Progenitor cell of endocrine pancreas (in vitro differentiated cells): ENCODE measurements at places on chromosomes 4 and X.

GRCh38 chr4:36213977-36214376 lies 30.3 kb downstream of the ARAP2 start:
- no peaks in the 10 kb centered on the region for H3K36me3 ChIP-seq
- no peak for DNase-seq
- no peaks in the 10 kb centered on the region for H3K27me3 ChIP-seq
- no peak overlapping the region for H3K27ac ChIP-seq
- no peak overlapping the region for H3K4me3 ChIP-seq

GRCh38 chrX:124548571-124548970 lies 202.2 kb downstream of the SH2D1A start:
- peaks cover 15% of the 10 kb centered on the region for H3K4me1 ChIP-seq
- no peaks in the 10 kb centered on the region for H3K36me3 ChIP-seq
- H3K27ac ChIP-seq = no peak overlapping the region
- no peak overlapping the region for H3K4me3 ChIP-seq
- H3K27me3 ChIP-seq = peaks cover 3% of the 10 kb centered on the region

DNA sequence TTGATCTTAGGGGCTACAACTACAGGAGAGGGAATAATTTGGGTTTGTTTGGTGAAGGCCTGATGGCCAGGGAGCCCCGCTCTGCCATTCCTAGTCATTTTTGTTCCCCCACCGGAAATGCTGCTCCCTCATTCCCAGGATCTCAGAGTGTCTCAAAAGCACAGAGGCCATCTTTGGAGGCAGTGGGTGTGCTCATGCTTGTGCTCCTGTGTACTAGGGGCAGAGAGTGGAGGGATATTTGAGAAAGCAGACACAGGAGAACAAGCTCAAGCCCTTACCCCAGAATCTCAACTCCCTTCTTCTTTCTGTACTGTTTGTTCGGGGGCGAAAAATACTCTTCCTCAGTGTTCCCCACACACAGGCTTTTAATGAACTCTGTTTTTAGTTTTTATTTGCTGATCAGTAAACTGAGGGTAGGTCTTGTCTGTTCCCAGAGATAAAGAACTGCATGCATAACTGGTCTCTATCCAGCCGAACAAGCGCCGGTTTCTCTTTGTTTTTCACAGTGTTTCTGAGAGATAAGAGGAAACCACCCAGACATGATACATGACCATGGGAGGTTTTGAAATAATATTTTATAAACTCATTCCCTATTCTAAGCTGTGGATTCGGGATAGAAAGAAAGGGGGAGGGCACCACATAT lies 32.9 kb upstream of the XK start:
- DNase-seq = no peak
- no peaks in the 10 kb centered on the region for H3K27me3 ChIP-seq
- no peak overlapping the region for H3K4me3 ChIP-seq
- no peaks in the 10 kb centered on the region for H3K36me3 ChIP-seq
- H3K4me1 ChIP-seq = peaks cover 1% of the 10 kb centered on the region

DNA sequence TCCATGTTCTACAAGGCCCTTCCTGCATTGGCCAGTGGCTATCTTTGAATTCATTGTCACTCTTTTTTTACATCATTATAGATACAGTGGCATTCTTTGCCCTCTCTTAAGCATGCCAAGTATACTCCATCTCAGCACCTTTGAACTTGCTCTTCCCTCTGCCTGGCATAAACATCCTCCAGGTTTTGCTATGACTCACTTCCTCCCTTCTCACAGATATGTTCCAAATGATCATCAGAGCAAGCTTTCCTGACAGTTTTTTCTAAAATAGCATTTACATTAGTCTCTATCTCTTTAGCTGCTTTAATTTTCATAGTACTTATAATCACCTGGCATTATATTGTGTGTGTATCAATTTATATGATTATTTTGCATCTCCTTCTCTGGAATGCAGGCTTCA lies 553.3 kb upstream of the MAGEB2 start:
- H3K27ac ChIP-seq = no peak overlapping the region
- no peak for DNase-seq
- H3K4me3 ChIP-seq = no peak overlapping the region
- H3K27me3 ChIP-seq = no peaks in the 10 kb centered on the region
- H3K36me3 ChIP-seq = no peaks in the 10 kb centered on the region
